Mucosa of gallbladder (tissue), 1 donor: ENCODE measurements at places on chromosomes 3 and 15. TPM values are rescaled to one million over a fixed set of nuclear protein-coding genes. Genes with fewer than 3 reads are reported as not detected.

DNA sequence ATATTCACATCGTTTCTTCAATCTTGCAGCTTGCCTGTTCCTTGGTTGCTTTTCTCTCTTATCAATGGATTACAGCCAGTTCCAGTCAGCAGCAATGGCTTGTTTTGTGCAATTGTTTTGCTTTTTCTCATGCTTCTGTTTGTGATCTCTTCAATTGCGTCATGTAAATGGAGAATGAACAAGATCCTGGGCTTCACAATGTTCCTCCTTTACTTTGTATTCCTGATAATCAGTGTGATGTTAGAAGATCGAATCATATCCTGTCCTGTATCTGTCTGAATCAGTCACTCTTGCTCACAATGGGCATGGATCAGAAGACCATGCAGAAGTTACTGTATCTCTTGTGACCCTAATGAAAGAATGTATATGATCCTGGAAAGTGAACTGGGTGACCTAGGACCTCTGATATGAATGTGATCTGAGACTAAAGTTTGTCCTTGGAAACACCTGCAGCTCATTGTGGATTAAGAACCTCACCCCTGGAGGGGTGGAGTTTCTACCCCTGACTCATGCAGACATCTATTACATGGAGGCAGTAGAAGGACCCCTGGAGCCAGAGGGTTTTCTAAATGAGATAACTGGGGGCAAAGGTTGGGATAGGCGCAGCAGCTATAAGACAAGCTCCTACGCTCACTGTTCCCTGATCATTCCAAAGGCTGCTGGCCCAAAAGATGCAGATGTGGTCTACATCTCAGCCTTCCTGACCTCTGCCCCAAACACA, 32.2 kb downstream of the SLC24A1 start:
- no peak for DNase-seq

DNA sequence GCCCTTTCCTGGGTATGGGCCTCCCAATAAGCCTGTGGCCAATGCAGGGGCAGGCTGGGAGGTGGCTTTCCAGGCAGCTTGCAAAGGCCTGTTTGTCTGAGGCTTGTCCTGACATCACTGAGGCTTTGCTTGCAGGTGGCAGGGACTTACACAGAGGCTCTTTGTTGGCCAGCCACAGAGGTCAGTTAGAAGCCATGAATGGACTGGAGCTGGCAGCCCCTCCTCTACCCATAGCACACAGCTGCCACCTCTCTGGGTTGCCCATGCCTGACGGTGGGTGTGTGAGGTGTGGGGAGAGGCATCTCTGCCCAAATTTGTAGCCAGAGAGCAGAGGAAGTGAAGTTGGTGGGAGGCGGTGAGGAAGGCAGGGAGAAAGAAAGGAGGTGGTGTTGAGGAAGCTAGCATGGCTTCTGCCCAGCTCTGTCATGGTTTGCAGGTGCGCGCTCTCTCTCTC, 17.1 kb downstream of the LIMD1 start:
- no peak for DNase-seq

DNA sequence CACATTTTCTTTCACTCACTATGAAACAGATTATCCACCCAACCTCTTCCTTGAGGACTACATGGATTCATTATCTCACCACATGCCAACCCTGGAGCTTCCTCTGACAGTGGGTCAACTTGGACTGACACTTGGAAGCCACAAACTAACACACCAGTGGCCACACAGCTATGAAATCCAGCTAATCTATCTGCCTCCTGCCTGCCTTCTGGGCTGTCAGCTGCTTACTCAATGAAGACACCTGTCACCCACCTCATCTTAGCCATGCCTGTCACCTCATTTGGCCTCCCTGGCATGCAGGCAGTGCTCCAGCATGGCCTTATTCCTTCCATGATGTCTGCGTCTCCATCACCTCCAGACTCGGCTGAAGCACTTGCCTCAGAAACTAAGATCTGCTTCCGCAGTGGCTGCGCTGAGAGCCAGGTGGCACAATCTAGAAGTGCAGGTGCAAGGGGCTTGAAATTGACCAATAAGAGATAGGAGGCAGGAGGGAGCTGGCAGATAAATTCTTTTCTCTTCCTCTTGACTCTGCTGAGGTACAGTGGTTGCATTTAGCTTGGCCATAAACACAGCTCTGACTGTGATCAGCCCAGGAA, 105.2 kb upstream of the RNF7 start:
- no peak for DNase-seq

DNA sequence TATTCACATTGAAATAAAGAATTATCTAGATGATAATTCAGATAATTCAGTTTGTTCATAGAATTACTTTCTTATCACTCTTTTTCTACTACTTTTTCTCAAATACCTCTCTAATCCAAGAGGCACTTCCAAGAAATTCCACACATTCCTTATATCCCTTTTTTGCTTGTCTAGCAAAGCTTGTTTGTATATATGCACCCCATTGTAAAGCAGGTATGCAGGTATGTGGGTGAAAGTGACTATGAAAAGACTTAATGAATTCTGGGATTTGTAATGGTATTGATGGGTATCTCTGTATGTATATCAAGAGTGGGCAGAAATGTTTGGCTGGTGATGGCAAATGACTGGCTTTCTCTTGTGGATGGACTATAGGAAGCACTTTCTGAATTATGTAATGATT, 94.1 kb upstream of the FGF7 start:
- DNase-seq = no peak

DNA sequence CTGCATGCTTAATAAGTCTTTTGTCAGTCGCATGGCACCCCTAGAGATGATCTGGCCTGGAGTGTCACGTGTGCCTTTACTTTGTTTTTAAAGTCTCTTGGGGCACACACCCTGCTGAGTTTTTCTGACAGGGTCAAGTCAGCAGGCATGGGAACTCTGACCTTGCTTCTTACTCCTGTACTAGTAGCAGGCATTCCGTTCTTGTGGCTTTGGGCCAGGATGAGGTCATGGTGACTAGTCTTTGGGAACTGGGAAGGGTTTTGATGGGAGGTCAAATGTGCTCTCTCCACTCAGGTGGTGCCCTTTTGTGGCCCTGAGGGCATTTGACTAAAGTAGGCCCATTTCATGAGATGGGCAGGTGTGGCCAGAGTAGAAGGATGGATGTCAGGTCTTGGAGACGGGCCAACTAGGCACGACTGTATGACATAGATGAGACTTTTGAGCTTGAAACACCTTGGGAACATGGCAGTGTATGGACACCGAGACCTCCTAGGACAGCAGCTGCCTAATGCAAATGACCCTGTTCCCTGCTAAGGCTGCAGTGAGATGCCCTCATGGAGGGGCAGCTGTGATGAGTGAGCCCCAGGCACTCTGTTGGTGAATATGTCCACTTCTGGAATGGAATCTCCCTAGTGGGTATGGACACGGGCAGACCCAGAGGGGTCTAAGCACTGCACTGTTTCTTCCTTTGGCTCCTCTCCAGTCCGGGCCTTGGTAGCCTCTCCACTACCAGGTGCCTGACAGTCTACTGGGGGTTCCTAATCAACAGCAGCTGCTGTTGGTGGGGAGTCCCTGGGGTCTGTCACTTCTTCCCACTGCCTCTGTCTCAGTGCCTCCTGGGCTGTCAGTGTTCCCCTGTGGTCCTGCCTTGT, 16.4 kb downstream of the SRPRB start:
- peak; percentile 40 for DNase-seq

- DNase-seq = no peak
These were observed 492.4 kb downstream of the FHIT start for GRCh38 chr3:60758831-60759230.

DNA sequence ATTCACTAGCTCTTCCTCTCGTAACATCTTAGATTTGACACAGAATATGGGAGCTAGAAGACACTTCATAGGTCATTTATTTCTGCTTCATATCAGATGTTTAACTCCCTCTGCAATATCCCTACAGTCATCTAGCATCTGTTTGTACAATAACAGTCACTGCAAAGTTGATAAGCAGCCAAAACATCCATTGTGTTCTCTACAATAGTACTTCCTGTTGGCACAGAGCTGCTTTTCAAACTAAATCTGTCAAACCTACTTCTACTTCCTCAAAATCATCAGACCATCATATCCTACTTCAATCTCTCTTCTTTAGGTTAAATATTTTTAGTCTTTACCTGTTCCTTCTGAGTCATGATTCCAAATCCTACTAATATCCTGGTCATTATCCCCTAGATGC, 233.2 kb downstream of the FGF12 start:
- DNase-seq = no peak

DNA sequence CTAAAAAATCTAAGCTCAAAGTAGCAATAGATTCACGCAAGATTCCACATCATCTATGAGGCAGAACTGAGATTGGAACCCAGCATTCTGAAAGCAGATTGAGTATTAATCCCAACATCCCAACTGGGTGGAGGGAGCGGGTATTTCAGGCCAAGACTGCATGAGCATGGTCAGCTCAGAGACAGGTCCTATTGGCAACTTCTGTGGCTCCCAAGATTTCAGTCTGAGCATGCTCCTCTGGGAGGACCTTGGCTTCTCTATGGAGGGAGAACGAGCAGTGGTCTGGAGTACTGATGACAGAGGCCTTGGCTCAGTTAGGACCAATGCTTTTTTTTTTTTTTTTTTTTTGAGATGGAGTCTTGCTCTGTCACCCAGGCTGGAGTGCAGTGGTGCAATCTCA, 4.0 kb upstream of the ITGA11 start:
- no peak for DNase-seq

GRCh38 chr15:25543196-25543595, 104.4 kb upstream of the UBE3A start:
- peak; percentile 76 for DNase-seq

- DNase-seq = no peak
These were observed 28.9 kb upstream of the PARL start for GRCh38 chr3:183913580-183913920.

GRCh38 chr3:37050282-37050681, 57.0 kb downstream of the MLH1 start:
- DNase-seq = no peak

DNA sequence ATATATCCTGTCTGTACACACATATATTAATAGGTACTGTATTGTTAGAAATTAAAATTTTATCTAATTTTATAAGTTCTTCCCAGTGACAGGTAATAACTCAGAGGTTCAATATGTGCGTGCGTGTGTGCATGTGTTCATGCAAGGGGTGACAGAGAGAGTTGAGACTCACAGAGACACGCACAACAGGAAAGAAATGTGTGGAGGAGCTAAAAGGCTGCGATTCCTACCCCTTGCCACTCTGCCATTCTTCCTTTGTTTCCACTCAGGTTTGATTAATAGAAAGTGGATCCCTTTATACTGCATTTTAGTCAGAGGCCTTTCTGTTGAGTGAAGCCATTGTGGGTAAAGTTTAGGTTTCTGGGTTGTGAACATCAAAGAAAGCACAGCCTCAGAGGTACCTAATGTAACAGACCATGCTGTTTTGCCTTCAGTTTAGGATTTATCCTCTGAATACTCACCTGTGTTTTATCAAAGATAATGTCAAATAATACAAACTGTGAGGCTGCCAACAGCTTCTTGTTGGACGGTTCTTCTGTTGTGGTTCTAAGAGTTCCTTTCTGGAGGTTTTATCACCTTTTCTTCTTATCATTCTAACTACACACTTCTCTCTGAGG, 182.3 kb downstream of the EPHA3 start:
- DNase-seq = no peak

DNA sequence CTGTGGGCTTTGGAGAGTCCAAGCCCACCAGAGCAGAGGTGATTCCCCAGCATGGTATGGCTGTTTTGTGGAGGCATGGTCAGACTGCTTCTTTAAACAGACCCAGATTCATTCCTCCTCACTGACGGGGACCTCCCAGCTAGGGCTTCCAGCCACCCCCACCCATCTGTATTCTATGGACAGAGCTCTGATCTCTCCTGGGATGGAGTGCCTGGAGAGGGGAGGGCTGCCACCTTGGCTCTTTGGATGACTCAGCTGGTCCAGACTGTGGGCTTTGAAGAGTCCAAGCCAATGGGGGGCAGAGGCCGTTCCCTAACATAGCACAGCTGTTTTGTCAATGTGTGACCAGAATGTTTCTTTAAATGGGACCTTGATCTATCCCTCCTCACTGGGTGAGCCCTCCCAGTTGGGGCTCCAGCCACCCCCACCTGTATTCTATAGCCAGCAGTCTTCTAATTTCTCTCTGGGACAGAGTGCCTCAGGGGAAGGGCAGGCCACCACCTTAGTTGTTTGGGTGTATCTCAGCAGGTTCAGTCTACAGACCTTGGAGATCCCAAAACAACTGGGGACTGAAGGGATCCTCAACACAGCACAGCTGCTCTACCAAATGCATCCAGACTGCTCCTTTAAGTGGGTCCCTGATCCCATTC, 122.0 kb upstream of the OSTN start:
- DNase-seq = no peak

- no peak for DNase-seq
These were observed 38.7 kb downstream of the RTP4 start for GRCh38 chr3:187406927-187407326.

DNA sequence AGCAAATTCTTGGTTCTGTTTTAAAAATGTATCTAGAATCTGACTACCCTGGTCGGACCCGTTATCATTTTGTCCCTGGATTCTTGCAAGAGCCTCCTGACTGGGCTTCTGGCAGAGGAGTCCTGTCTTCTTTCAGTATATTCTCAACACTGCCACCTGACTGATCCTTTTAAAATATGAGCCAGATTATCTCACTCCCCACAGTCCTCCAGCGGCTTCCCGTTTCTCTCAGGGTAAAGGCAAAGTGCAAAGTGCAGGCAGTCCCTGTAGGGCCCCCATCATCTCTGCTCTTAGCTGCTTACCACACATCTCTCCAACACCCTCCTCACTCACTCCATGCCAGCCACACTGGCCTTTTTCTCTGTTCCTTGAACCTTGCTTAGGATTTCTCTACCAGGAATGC, 28.4 kb downstream of the CRTC3 start:
- DNase-seq = peak; percentile 54

DNA sequence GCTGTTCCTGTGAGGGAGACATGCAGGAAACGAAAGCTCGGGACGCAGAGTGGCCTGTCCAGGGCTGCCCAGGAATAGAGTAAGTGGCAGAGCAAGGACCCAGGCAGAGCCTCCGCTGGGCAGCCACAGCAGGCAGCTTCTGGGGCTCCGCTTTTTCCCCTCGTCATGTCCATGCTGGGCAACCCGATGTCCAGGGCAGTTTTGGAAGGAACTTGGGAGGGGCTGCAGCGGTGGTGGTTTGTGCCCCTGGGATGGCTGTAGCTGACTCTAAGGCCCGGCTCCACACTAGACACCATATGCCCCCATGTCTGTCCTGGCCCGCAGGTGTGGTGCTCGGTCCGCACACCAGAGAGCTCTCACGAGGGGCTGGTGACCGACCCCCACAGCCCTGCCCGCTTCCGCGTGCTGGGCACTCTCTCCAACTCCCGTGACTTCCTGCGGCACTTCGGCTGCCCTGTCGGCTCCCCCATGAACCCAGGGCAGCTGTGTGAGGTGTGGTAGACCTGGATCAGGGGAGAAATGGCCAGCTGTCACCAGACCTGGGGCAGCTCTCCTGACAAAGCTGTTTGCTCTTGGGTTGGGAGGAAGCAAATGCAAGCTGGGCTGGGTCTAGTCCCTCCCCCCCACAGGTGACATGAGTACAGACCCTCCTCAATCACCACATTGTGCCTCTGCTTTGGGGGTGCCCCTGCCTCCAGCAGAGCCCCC, 7.1 kb upstream of the PSMD2 start:
- no peak for DNase-seq

GRCh38 chr3:136817448-136817847, 1.5 kb upstream of the SLC35G2 start:
- DNase-seq = no peak

GRCh38 chr15:72685301-72685924, 569 bp downstream of the HIGD2B start:
- DNase-seq = no peak

Gene SLC15A2
- total RNA-seq = 18.8 TPM

Gene OR5K4
- not detected for total RNA-seq

Gene C2CD4B
- total RNA-seq = 23.8 TPM

Gene CELSR3
- 0.75 TPM for total RNA-seq

Gene TMC3
- 0.06 TPM for total RNA-seq

Gene CFAP100
- total RNA-seq = 0.40 TPM
